Activated B cell treated with CpG ODN at 0.5 μM for 24 hours (primary cell): ENCODE measurements at places on chromosomes 3 and 15. TPM values are rescaled to one million over a fixed set of nuclear protein-coding genes. Genes with fewer than 3 reads are reported as not detected.

DNAH12 gene
- total RNA-seq: 0.05 and 0.22 TPM in 2 replicates

THAP10 gene
- total RNA-seq: 0.27 and 0.34 TPM in 2 replicates

CLDN1 gene
- not detected in 2 replicates for total RNA-seq

HDC gene
- not detected in 2 replicates for total RNA-seq

PRRT3 gene
- total RNA-seq: 4.2 and 4.3 TPM in 2 replicates

SPINT1 gene
- total RNA-seq: 8.6 and 8.7 TPM in 2 replicates

FEZF2 gene
- not detected in 2 replicates for total RNA-seq

C3orf80 gene
- total RNA-seq: not detected in 2 replicates

SELENOS gene
- total RNA-seq: 23.7 and 24.5 TPM in 2 replicates

SLCO2A1 gene
- total RNA-seq: not detected in 2 replicates

HCLS1 gene
- 434 and 440 TPM in 2 replicates for total RNA-seq

TGM4 gene
- total RNA-seq: not detected in 2 replicates

GOLGA8N gene
- 4.3 and 5.6 TPM in 2 replicates for total RNA-seq

TGFBR2 gene
- 99.1 and 104 TPM in 2 replicates for total RNA-seq

HACD3 gene
- total RNA-seq: 11.5 and 12.1 TPM in 2 replicates

PIGB gene
- total RNA-seq: 29.8 and 31.2 TPM in 2 replicates

PRKCI gene
- total RNA-seq: 6.6 and 6.9 TPM in 2 replicates

C3orf85 gene
- not detected in 2 replicates for total RNA-seq

ITPKA gene
- 0.18 TPM in 1 of 2 replicates, not detected in the other for total RNA-seq

SCN11A gene
- 0.16 and 0.20 TPM in 2 replicates for total RNA-seq

CKMT1B gene
- not detected in 2 replicates for total RNA-seq
